Activated CD8-positive, alpha-beta T cell treated with anti-CD3 and anti-CD28 coated beads for 36 hours (primary cell): ENCODE measurements at places on chromosomes 4 and X. TPM values are rescaled to one million over a fixed set of nuclear protein-coding genes. Genes with fewer than 3 reads are reported as not detected.

DNA sequence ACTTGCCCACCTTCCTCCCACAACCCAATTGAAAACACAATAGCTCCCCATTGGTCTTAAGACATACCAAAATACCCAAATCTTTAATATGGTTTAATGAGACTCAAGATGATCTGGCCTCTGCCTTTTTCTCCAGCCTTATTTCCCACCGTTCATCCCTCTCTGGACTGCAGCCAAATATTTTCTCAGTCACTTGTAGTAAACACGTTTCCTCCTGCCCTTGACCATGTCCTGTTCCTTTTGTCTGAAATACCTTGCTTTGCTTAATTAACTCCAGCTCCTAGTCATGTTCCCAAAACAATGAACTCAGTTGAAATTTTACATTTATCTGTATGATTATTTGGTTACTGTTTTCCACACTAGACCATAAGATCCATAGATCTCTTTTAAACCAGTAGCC, 8.4 kb upstream of the NUP54 start:
- DNase-seq: no peak

DNA sequence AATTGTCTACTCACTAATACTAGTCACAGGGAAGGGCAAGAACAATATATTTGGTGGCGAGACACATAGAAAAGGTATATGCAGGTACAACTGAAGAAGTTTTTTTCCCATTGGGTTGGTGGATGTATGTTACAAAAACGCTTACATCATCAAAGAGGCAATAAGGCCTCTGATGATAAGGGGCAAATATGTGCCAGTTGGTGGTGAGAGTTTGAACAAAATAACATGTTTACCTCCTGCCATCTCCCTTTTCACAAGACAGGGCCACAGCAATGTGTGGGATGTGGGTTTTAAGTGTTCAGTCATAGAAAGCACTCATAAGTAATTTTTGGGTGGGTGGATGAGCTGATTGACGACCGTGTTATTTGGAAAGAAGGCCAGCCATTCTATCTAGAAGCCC, 41.7 kb downstream of the PAGE2 start:
- no peak for DNase-seq

GRCh38 chr4:170198747-170199146, 109.0 kb upstream of the AADAT start:
- DNase-seq: no peak

DNA sequence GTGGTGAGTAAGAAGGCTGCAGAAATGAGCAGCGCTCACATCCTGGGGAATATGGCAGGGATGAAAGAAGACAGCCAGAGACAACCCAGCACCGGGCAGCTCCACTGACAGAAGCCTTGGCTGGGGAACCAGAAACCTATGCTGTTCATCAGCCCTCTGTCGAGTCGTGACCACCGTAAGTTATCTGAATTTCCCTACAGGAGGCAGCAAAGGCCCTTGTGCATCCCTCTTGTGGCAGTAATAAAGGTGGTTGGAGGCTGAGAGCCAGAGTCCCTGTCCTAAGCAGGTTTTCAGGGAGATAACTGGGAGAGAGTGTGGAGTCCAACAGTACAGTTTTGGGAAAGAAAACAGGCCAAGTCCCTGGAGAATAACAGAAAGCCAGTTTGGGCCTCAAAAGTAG, 194.0 kb upstream of the BOD1L1 start:
- DNase-seq: no peak

DNA sequence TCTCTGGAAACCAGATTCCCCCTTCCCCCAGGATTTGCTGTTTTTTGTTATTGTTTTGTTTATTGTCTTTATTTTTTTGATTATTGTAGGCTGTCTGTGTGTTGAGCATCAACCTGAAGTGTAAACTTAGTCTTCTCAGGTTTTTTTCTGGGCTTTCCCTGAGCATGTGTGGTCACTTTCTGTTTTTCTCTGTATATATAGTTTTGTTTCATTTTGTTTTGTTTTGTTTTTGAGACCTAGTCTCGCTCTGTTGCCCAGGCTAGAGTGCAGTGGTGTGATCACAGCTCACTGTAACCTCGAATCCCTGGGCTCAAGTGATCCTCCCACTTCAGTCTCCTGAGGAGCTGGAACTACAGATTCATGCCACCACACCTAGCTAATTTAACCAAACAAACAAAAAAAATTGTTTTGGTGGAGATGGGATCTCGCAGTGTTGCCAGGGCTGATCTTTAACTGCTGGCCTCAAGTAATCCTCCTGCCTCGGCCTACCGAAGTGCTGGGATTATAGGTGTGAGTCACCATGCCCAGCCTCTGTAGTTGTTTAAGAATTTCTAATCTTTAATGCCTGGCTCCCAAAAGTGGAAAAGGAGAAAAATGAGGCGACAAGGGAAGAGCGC, 9.1 kb downstream of the IL13RA1 start:
- DNase-seq: no peak

- no peak for DNase-seq
These were observed 534.9 kb upstream of the FMR1 start for GRCh38 chrX:147376601-147377422.

DNA sequence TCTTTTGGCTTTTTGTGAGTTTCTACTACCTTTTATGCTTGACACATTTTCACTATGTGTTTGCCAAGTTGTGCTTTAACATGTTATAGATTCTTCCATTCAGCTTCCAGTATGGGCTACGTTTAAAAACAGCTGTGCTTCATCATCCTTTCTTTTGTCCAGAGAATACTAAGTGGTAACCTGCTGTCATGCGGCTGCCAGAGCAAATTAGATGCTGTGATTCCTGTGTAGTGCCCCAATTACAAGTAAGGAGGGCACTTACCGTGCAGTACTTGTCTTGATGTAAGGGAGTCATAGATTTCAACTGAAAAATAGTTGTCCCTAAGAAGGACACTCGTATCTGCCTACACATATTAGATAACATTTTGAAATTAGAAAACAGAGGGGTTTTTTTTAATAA, 531.8 kb upstream of the GALNTL6 start:
- no peak for DNase-seq

GRCh38 chrX:108590496-108590895, 145.9 kb downstream of the IRS4 start:
- DNase-seq: no peak

- DNase-seq: no peak
These were observed 56.6 kb downstream of the AMELX start for GRCh38 chrX:11349661-11350337.

DNA sequence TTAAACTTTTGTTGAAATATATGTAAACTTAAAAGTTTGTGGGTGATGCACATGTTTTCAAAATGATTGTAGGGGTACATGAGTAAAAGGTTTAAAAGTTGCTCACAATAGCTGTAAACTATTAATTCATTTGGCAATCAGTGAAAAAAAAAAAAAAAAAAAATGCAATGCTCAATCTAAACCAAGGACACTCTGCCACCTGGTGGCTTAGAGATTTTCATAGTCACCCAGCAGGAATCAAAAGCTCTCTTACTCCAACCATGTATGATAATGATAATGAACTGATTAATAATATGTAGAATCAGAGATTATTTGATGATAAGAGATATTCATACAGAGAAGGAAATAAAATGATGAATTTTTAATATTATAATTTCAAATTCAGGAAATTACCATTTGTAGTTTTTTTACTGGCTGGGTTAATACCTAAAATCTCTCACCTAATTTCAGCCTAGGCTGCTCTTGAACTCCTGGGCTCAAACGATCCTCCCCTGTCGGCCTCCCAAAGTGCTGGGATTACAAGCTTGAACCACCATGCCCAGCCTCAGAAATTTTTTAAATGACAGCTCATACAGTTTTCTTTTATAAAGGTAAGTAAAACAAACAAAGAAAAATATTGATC, 46.9 kb upstream of the SLC25A4 start:
- peak; percentile 44 for DNase-seq

GRCh38 chr4:159655547-159655946, 552.7 kb downstream of the RAPGEF2 start:
- no peak for DNase-seq

DNA sequence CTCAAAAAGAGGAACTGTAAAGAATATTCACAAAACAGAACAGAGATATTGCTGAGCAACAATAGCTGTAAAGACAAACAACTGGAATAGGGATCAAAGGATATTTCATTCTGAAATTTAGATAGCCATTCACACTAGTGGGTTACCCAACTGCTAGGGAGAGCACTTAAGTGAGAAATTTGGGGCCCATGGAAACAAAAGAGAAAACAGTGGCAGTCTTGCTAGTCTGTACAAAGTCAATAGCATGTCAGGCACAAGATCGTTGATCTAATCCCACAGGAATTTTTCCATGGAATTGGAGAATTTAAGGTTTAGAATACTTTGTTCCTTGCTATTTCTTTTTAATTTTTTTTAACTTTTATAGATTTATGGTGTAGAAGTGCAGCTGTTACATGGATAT, 467.0 kb downstream of the PCDH18 start:
- DNase-seq: no peak

GRCh38 chr4:152165146-152165545, 370.7 kb downstream of the FBXW7 start:
- no peak for DNase-seq

DNA sequence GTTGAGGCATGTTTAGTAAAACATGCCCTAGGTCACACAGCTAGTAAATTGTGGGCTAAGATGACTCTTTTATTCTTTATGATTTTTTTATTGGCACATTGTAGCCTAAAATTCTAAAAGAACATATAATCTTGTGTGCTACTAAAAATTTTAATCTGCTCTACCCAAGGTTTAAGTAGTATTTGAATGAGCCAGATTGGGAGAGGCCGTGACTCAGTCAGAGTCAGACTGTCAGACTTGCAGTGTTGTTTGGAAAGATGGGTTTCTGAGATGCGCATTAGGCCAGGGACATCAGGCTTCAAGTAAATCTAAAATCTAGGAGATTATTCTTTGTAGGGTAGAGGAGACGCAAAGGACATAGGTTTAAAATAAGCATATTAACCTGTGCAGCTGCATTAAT, 30.7 kb upstream of the TMPRSS11E start:
- DNase-seq: no peak

- DNase-seq: no peak
These were observed 11.8 kb downstream of the SCD5 start for GRCh38 chr4:82786828-82787227.

DNA sequence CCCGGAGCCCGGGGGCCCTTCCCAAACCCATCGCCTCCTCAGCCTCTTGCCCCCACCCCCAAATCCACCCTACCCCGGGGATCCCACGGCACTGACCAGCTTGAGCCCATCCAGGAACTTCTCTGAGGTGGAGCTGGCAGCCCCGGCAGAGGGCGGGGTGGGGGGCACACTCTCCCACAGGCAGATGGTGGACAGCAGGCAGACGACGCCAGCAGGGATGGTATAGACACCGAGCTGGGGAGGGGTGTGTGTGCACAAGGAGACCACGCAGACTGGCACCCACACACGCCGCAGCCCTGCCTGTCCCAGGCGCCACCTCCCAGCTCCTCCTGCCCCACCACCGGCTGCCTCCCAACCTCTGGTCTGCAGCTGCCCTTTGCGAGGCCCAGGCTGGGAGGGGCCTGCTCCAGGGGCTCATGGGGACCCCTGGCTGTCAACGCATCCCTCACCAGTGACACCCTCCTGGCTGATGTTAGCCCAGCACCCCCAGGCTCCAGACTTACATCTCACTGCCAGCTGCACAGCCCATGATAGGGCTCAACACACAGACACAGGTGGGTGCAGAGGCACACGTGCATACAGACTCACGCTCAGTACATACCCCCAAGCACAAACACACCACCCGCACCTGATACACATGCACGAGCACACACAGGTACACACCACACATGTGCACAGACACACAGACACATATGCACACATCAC, 4.2 kb downstream of the SLC49A3 start:
- no peak for DNase-seq

GRCh38 chrX:120452131-120452530, 17.0 kb downstream of the LAMP2 start:
- no peak for DNase-seq

DNA sequence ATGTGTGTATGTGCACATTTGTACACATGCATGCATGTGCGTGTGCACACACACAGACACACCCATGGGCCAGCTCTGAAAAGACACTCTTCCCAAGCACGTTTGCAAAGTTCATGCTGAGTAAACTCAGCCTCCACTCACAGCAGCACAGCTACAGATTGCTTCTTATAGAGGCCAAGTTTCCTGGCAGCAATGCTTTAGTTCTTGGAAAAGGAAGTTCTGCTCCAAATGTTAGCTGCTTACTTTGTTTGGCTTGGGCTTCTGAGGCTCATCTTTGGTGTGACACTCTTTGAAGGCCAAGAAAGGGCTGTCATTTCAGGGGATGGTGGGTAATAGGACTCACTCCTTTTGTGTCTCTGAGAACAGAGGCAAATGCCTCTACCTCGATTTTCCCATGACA, 6.6 kb downstream of the PLP1 start:
- DNase-seq: no peak

DNA sequence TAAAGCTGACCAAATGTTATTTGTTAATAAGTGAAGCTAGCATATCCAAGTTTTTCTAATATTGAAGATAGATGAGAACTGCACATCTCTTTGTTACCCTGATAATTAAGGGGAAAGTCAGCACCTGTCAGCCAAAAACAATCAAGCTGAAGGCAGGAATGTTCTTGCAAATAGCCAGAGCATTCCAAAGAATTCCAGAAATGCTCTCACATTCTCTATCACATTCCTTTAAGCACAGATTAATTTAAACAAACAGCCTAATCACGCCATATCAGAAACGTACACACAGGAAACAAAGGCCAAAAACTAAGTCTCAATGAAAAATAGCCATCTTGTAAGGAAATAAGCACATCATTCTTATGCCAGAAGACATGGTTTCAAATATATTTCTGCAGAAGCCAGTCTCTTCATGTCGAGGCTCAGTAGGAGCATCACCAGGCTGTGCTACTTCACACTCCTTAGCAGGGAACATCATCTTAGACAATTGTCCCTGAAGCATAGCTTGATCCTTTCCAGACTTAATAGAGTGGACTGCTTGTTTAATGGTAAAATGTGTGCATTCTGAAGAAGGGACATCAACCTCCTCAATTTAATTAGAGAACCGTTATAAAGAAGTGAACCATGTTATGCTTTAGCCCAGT, 252.9 kb upstream of the TTC29 start:
- no peak for DNase-seq

GRCh38 chrX:103911236-103911635, 51.2 kb upstream of the TMSB15B start:
- no peak for DNase-seq

GRCh38 chrX:50475208-50475607, 4.6 kb upstream of the DGKK start:
- no peak for DNase-seq

GRCh38 chr4:145860897-145861296, 77.7 kb downstream of the ZNF827 start:
- no peak for DNase-seq

Gene TEX13B
- total RNA-seq: not detected

Gene CCDC160
- total RNA-seq: not detected

Gene CT47B1
- not detected for total RNA-seq

Gene PABPC4L
- total RNA-seq: not detected

Gene NAP1L2
- 1.4 TPM for total RNA-seq

Gene CTAG1A
- total RNA-seq: not detected

Gene MND1
- total RNA-seq: 48.0 TPM

Gene COL25A1
- total RNA-seq: not detected

Gene NPY1R
- total RNA-seq: not detected

Gene MAGEA4
- total RNA-seq: not detected

Gene PRDM5
- total RNA-seq: 0.51 TPM

Gene JAKMIP1
- total RNA-seq: 5.6 TPM

Gene TRIM2
- total RNA-seq: 1.4 TPM

Gene TMEM156
- total RNA-seq: 12.0 TPM
